NCI-H2029 treated with DMSO at 0.1 percent for 48 hours (cell line): ENCODE measurements at places on chromosomes 6 and 20.

GRCh38 chr6:14384175-14384949, 266.8 kb downstream of the CD83 start:
- DNase-seq: peak; percentile 44

GRCh38 chr6:101509536-101509935, 116.0 kb downstream of the GRIK2 start:
- DNase-seq: no peak

DNA sequence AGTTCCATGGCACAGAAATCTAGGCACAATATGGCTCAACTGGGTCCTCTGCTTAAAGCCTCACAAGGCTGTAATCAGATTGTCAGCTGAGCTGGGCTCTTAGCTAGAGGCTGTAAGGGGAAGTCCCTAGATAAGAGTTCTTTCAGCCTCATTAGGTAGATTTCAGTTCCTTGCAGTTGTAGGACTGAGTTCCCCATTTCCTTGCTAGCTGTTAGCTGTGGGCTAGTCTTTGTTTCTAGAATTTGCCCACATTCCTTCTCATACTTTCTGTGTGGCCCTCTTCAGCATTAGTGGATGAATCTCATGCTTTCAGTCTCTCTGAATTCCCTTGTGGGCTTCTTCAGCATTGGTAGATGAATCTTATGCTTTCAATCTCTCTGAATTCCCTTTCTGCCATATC, 71.0 kb upstream of the MRAP2 start:
- no peak for DNase-seq

GRCh38 chr20:48990467-48990866, 55.6 kb upstream of the CSE1L start:
- DNase-seq: no peak

DNA sequence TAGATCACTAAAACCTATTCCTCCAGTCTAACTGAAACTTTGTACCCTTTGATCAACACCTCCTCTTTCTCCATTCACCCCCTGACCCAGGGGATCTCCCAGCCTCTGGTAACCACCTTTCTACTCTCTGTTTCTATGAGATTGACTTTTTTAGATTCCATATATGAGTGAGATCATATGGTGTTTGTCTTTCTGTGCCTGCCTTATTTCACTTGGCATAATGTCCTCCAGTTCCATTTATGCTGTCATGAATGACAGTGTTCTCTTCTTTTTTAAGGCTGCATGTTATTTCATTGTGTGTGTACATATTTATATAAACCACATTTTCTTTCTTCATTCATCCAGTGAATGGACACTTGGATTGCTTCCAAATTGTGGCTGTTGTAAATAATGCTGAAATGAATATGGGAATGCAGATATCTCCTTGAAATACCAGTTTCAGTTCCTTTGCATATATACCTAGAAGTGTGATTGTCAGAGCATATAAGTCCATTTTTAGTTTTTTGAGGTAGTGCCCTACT, 57.7 kb downstream of the DHX35 start:
- DNase-seq: no peak

DNA sequence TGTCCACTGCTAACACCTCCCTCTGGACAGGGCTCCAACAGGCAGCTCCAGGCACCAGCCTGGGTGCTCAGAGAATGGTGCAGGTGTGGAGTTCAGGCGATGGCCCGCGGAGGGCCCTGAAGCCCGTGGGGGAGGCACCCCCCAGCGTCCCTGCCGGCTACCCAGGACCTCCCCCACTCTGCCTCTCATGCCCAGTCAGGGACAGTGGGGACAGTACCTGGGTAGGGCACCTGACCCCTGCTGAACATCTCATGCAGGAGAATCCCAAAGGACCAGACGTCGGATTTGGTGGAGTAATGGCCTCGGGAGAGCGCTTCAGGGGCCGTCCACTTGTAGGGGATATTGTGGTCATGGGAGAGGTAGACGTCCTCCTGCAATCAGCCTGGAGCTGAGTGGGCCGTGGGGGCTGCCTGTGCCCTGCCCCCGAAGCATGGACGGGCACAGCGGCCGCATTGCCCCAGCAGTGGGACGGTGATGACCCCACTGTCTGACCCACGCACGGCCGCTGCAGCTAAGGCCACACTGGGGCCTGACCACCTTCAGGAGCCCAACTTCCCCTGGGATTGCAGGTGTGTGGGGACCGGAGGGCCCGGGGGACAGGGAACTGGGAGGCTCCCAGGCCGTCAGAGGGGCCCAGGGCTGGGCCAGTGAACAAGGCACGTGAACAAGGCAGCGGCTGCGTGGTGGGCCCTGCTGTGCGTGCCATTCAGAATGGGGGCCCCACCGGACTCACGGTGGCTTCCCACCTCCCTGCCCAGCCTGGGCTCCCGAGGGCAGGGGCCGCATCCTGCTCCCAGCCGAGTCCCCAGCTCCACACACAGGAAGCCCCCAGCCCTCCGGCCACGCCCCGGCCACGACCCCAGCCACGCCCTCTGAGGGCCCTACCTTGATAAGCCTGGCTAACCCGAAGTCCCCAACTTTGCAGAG, 7.1 kb downstream of the PTK6 start:
- no peak for DNase-seq

DNA sequence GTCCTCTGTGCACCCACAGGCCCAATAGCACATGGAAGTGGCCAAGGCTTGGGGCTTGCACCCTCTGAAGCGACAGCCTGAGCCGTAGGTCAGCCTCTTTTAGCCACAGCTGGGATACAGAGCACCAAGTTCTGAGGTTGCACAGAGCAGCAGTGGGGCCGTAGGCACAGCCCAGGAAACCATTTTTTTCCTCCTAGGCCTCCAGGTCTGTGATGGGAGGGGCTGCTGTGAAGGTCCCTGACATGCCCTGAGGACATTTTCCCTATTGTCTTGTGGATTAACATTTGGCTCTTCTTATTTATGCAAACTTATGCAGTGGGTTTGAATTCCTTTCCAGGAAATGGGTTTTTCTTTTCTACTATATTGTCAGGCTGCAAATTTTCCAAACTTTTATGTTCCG, 878.7 kb upstream of the MAN1A1 start:
- no peak for DNase-seq

GRCh38 chr6:142013287-142013686, 119.4 kb upstream of the GJE1 start:
- no peak for DNase-seq

DNA sequence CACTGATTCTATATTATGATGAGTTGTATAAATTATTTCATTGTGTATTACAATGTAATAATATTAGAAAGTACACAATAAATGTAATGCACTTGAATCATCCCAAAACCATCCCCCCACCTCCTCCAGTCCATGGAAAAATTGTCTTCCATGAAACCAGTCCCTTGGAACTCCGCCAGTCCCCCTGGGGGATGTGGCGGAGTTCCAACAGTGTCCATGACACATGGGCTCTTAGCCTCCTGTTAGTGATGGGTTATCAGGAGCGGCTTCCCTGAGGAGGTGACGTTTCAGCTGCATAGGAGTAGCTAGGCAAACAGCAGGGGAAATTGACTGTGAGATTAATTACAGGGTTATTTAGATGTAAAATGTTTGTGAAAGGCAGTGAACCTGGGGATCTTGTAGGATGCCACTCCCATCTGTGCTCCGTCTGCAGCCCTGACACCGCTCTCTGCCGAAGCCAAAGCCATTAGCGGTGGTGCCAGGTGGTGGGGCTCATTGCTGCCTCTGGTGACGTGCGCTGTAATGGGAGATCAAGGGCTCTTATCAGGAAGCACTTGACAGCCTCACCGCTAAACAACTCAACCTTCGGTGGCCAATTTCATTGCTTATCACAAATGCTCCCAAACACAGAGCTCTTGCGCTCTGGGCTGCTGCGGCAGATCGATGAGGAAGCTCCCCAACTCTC, 81.6 kb upstream of the MC3R start:
- DNase-seq: peak; percentile 68

- DNase-seq: no peak
These were observed 98.9 kb downstream of the TBC1D7 start for GRCh38 chr6:13229205-13230085.

GRCh38 chr20:34515484-34516246, 557 bp upstream of the DYNLRB1 start:
- peak; percentile 32 for DNase-seq

DNA sequence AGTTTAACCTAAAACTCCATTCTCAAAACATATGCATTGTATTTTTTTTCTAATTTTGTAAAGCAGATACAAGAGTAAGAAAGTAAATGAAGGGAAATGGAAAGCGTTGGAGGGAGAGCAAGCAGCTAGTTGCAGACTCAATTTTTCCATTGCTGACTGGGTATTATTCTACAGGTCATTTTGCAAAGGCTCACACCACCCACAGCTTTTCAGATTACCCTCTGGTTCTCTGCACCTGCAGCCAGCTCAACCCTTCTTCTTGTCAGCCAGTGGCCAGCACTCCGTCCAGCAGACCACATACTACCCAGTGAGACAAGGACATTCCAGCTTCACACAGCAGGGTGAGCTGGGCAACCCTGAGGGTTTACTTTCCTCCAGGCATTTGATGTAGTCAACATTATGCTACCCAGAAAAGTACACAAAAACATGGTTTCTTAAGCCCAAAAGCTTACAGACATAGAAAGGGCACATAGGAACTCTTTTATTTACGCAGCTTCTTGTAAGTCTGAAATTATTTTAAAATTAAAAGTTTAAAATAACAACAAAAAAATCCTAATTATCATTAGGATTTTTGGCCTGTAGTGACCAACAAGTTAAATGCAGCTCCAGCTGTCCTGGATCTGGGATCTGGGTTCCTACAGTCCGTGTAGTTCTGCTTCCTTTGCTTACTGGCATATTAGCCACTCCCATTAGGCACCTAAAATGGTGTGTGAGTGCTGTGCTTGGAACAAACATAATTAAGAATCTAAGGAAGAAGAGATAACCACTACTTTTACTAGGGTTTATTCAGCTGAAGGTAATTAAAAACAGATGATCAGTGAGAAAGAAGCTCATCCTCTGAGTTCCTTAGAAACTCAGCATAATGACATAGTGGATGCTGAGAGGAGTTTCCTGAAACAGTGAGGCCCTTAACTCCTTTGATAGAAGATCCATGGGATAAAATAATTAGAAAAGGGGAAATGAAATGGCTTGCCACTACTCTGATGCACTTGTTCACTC, 185.3 kb downstream of the PKHD1 start:
- no peak for DNase-seq

- no peak for DNase-seq
These were observed 7.4 kb downstream of the SLC52A3 start for GRCh38 chr20:760751-761417.

DNA sequence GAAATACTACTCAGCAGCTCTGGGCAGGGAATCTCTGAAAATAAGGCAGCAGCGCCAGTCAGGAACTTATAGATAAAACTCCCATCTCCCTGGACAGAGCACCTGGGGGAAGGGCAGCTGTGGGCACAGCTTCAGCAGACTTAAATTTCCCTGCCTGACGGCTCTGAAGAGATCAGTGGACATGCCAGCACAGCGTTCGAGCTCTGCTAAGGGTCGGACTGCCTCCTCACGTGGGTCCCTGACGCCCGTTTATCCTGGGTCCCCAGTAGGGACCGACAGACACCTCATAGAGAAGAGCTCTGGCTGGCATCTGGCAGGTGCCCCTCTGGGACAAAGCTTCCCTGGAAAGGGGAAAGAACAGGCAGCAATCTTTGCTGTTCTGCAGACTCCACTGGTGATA, 59.0 kb downstream of the COL21A1 start:
- no peak for DNase-seq

DNA sequence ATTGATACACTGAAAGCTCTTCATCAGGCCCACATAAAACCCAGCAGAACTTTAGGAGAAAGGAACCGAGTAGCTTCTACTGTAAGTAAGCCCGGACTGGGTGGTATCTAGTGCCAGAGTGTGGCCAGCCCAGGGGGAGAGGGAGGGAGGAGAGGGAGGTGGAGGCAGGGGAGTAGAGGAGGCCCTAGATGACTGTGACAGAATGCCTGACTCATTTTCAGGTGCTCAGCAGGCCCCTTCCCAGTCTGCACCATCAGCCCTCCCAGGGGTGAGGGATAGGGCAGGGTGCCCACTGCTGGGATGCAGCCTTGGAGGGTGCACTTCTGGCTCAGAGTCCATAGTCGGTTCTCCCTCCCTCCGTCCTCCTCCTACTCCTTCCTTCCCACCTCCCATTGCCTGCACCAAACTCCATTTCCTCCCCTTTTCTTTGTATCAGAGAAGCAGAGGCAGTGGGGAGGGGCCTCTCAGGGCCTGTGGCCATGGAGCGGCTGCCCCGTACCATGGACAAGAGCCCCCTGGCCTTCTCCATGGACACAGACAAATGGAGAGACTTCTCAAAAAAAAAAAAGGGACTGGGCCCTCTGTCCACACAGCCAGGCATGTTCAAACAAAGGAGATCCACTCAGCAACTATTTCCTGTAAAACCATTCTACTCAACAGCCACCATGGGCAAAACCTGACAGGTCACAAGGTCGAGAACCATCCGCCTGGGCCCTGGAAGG, 184.9 kb upstream of the SNX9 start:
- DNase-seq: no peak

DNA sequence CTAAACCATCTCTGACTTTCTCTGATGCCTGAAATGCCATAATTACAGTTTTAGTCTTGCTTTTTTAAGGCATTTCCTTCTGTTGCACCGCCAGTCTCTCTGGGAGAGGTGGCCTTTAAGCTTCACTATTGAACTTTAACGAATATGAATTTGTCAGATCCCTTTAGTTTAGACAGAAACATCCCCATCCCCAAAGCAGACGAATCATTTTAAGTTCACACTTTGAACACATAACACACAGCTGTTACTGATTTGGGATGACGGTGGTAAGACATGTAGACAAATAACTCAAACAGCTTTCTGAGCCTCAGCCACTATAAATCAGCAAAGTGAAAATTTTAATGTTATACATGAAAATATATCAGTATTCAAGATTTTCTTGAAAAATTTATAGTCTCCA, 7.2 kb upstream of the IPCEF1 start:
- DNase-seq: no peak

DNA sequence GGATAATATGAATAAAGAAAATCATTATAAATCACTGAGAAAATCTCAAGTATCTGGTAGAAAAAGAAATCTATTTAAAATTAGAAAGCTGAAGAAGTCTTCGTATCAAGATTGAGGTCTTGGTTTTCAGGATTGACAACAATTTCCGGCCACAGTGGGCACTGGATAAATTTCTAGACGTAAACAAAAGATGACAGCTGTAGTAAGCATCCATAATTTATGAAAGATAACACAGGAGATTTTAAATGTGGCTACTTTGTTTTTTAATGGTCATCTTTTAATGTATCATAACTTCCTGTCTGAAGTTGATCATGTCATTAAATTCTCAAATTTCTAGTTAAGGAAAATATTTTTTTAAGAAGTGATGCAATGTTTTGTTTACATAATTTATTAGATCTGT, 444.2 kb downstream of the HTR1B start:
- no peak for DNase-seq

DNA sequence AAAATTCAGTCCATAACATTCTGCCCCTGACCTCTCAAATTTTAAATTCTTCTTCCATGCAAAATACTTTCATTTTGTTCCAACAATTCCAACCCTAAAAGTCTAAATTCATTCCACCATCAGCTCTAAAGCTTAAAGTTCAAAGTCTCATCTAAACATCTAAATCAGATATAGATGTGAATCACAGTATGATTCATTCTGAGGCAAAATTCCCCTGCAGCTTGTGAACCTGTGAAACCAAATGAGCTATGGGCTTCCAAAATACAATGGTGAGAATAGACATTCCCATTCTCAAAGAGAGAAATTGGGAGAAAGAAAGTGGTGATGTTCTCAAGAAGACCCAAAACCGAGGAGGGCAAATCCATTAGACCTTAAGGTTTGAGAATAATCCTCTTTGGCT, 309.8 kb downstream of the HIVEP2 start:
- no peak for DNase-seq
